ENCODE measurements at places on chromosomes 4 and X.

DNA sequence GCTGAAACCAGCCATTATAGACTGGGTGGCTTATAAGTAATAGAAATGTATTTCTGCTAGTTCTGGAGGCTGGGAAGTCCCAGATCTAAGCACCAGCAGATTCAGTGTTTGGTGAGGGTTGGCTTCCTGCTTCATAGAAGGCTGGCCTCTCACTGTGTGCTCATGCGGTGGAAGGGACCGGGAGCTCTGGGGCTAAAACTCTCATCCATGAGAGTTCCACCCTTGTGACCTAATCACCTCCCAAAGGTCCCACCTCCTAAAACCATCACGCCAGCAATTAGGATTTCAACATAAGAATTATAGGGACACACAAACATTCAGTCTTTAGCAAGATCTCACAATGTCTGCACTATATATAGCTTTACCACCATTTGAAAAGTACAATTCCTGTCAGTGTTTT is 215.2 kb downstream of the CBR4 start:
- no peak for DNase-seq

DNA sequence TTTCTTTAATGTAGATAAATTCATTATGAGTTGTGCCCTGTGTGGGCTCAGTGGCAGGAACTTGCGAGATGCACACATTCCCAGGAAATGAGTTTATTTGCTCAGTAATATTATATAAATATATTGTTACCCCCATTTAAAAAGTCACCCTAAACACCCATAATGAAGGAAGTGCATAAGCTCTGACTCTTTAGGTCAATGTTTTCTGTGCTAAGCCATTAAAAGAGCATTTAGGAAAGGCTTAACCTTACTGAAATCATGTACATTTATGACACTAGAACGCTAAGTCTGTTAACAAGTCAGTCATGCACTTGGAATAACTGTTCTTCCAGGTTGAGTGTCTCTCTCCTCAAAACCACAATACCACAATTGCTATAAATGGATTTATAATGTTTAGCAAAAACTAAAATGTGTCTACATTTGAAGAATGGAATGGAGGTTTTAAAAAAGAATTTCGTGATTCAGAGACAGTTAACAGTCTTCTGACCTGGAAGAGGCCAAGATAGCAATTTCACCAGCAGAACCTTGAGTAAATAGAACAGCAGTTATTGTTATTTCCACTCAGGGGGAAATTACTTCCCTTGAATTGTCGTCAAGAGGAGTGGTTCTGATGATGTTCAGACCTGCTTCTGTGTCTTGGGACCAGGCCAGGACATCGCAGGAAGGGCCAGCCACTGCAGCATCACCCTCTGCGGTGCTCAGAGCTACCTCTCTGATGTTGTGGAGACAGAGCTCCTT is 91.1 kb upstream of the VEGFC start:
- no peak for DNase-seq

DNA sequence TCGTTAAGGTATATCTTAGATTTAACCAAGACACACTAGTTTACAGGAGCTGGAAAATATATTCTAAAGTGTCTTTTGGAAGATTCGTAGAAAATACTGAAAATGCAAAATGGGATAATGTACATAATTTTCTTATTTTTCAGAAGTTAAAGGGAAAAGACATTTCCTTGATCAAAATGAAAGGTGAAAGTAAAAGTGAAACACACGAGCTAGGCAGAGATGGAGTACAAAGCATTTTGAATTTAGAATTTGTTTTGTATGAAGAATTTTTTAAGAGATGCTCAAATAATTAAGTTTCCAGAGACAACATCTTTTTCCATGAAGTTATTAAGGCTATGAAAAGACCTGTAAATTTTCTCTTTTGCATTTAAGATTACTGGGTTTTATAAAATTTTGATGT is 2192.6 kb upstream of the AGA start:
- DNase-seq: no peak

GRCh38 chr4:141348573-141348972 is 127.9 kb downstream of the ZNF330 start:
- no peak for DNase-seq

GRCh38 chrX:25721564-25721963 is 416.6 kb upstream of the MAGEB18 start:
- no peak for DNase-seq

GRCh38 chrX:53724872-53725271 is 38.4 kb upstream of the HUWE1 start:
- no peak for DNase-seq

DNA sequence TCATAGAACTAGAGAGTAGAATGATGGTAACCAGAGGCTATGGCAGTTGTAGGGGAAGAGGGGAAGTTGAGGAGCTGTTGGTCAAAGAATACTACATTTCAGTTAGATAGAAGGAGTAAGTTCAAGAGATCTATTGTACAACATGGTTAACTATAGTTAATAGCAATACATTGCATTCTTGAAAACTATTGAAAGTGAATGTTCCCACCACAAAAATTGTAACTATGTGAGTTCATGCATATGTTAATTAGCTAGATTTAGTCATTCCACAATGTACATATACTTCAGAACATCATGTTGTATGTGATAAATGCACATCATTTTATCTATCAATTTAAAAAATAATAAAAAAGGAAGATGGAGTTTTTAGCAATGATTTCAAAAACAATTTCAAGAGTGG is 125.3 kb upstream of the IL15 start:
- DNase-seq: no peak

DNA sequence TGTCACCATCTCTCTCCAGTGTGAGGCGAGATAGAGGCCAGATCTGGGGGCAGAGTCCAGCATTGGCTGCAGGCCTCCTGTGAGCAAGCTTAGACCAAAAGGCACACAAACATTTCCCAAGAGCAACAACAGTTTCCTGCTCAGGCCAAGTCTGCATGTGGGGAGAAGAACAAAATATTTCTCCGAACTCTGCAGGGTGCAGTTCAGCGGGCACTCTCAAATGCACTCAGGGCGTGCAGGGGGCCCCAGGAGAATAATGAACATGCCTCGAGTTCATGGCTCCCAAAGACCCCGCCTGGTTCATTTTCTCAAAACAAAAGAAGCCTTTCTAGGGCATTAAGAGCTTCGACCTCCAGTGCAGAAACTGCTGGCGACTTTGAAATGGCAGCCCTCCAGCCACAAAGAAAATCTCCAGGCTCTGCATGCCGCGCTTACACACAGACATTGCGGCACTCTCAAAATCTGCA is 57.8 kb upstream of the HELT start:
- peak; percentile 45 for DNase-seq

GRCh38 chr4:28004520-28004919 is 1143.9 kb downstream of the STIM2 start:
- DNase-seq: no peak

DNA sequence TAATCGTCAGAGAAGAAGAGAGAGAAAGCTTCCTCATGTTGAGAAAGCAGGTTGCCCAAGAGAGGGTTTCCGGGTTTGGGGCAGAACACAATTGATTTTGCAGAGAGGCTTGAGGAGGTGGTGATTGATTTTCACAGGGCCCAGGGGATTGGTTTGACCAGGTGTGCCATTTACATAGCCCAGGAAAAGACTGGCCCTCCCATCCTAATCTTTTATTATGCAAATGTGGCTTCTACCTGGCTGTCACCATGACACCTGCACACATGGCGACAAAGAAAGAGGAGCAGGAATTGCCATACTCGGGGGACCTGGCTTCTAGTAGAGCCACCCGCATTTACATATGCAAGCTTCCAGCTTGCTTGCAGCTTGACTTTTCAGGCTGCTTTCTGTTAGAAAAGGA is 405.3 kb downstream of the PPP4R3C start:
- DNase-seq: no peak

DNA sequence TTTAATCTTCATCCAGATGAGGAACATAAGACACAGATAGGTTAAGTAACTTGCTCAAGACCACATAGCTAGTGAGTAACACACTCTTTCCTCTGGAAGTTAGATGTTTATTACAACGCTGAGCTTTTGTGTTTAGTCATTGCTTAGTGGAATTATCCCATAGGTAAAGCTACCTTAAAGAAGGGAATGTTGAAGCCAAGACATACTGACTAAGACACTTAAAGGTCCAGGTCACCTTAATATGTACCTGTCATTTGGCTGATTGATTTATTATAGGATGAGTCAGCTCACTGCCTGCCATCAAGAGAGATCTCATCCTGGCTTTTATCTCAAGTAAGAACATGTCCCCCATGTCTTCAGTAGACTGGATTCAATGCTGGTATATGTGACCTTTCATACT is 53.4 kb downstream of the KDR start:
- no peak for DNase-seq

- no peak for DNase-seq
These were observed 319.6 kb downstream of the PPP3CA start for GRCh38 chr4:101027721-101028120.

GRCh38 chrX:19183761-19184477 is 61.7 kb upstream of the ADGRG2 start:
- no peak for DNase-seq

- DNase-seq: no peak
These were observed 54.4 kb downstream of the HMX1 start for GRCh38 chr4:8817096-8817812.

- no peak for DNase-seq
These were observed at the start of gene ATP2B3 for GRCh38 chrX:153517423-153517822. Gene ATP2B3 (plus strand): TSS chrX:153517642. CDS start chrX:153536248, 18,606 bp downstream.

DNA sequence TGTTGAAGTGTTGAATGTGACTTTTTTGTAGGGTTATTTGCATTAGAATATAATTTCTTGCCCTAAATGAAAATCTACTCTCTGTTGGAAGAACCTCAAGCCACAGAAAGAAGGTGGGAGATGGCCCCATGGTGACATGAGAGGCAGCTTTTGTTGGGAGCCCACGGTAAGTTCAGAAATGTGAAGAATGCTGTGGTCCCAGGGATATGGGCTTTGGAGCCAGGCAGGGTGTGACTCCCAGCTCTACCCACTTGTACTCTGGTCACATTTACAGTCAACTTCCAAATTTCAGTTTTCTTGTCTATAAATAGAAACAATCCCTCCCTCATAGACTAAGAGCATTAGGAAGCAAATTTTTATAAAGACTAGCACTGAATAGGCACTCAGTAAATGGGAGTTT is 177.8 kb downstream of the RAB28 start:
- DNase-seq: no peak

GRCh38 chr4:52552778-52553177 is 106.3 kb downstream of the USP46 start:
- no peak for DNase-seq

- DNase-seq: no peak
These were observed 247.5 kb downstream of the CRLF2 start for GRCh38 chrX:964831-965416.

DNA sequence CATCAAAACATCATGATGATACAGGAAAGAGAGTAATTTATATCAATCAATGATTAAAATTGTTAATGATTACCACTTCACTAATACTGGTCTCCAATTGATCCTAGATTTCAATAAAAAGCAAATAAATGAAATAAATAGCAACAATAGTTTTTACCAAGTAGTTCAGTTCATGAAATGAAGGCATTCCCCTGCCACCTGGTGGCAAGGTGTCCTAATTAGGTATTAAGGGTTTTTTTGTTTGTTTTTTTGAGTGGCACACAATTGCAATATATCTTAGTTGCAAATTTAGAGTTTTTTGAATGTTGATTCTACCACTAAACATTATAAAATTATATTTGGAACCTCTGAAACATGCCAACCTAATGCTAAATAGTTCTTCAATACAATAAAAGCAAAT is 157.4 kb upstream of the PDE5A start:
- no peak for DNase-seq

GRCh38 chrX:108439961-108440696 is 491 bp downstream of the COL4A5 start:
- DNase-seq: no peak

DNA sequence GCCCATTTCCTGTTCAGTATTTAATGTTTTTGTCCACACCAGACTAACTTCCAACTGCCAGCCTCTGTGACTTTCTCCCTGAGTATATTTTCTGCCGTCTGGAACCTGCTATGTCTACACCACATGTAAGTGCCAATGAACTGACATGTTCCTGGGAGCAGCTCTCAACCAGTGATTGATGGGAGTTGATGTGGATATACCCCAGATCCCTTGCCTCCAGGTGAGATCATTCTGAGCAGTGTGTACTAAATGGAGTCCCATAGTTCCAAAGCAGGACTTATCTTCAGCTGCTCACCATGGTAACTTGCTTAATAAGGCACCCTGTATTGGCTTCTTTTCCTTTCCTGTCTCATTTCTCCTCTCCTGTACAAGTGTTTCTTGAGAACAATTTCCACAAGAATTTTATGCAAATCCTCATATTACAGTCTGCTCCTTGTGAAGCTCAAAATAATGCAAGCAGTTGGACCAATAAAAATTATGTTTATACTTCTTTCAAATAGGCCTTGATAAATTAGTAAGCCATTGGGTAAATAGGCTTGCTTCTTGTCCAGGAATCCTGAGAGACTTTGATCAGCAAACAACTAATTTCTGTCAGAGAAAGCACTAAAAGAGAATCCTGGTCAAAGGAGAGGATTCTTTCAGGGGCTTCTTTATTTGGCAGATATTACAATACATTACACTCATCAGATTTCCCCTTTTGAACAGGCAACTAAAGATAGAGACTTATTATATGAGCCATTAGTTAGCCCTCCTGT is 911.7 kb upstream of the NDST4 start:
- no peak for DNase-seq

DNA sequence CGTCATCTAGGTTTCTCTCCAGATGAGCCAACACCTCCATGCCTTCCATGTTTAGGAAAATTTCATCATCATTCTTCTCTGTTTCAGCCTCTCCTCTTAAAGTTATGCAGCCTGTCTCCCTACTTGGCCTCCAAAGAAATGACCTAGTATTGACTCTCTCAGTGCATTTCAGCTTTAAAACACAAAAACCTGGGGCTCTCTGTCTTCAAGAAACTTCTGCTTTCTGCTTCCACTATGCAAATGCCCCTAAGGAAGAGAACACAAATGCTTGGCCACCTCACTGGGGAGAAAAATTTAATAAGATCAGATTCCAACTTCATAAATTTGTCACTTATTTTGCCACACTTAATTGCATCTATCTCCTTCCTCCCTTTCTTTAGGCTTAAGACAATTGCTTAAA is 93.3 kb downstream of the GPRIN3 start:
- DNase-seq: no peak

- no peak for DNase-seq
These were observed 160.8 kb downstream of the NAA11 start for GRCh38 chr4:79164907-79165610.

GRCh38 chr4:189845145-189845846 is 95.4 kb upstream of the FRG1 start:
- no peak for DNase-seq

GRCh38 chr4:97185233-97185632 is 958.0 kb downstream of the STPG2 start:
- DNase-seq: no peak

DNA sequence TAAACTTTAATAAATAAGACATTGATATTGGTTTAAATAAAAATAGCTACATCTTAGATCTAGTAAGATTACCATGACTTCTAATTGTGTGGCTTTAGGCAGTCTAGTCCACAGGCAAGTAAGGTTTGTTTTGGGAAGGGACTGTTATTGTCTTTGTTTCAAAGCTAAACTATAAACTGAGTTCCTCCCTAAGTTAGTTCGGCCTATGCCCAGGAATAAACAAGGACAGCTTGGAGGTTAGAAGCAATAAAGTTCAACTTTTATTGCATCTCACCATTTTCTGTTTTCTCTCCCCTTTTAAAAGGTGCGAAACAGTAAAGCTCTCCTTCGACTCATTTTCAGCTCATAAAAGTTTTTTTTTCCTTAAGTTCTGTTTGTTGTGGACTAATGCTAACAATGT is 70.4 kb upstream of the S100G start:
- no peak for DNase-seq
